ENCODE measurements at places on chromosomes 7 and 10. TPM values are rescaled to one million over a fixed set of nuclear protein-coding genes. Genes with fewer than 3 reads are reported as not detected.

INA gene
- 1.5 TPM for total RNA-seq

MOGAT3 gene
- total RNA-seq: not detected

ANKRD1 gene
- not detected for total RNA-seq

ALDH18A1 gene
- 127 TPM for total RNA-seq

TMEM139 gene
- 0.73 TPM for total RNA-seq

EPHB6 gene
- total RNA-seq: 5.6 TPM

PAPSS2 gene
- total RNA-seq: 0.07 TPM

LLCFC1 gene
- total RNA-seq: not detected

BAMBI gene
- total RNA-seq: 0.81 TPM

CYP2C18 gene
- 1.1 TPM for total RNA-seq

TRIM74 gene
- total RNA-seq: 0.44 TPM

FBXL13 gene
- total RNA-seq: 0.54 TPM

TAS2R4 gene
- 0.78 TPM for total RNA-seq

PRKCQ gene
- total RNA-seq: 45.9 TPM

MCM10 gene
- 104 TPM for total RNA-seq

NRBF2 gene
- 30.8 TPM for total RNA-seq

AKR1D1 gene
- total RNA-seq: not detected

SORCS3 gene
- total RNA-seq: not detected

TMEM140 gene
- 4.5 TPM for total RNA-seq

GPR37 gene
- not detected for total RNA-seq

OR6B1 gene
- total RNA-seq: not detected

Data from activated T-helper 1 cell treated with anti-CD3 and anti-CD28 coated beads, Interleukin-12 subunit alpha, Interleukin-12 subunit beta, Interleukin-2, Interleukin-4 antibody, amounts not matched to agents 30 ng/mL and 10 ng/mL and 1 ng/mL, durations not matched to agents 14 hours and 24 hours and 36 hours (primary cell).